ENCODE measurements at places on chromosomes 6 and 20.

DNA sequence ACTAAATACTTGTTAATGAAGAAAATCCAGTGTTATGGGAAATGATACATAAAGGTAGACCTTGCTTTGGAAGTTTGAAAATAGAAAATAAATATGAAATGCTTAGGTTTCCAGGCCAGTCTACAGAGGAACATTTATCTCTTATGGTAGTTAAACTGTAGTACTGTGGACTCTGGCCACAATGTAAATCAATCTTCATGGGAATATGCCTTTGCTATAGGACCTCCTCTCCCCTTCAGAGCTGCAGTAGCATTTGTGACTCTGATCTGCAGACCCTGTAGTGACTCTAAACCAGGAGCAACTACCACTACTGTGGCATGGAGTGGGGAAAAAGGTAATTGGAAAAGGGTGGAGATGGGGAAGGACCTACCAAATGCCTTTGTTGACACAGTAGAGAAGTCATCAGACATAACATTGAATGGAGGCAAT, 4.5 kb downstream of the HSPA1A start:
- DNase-seq: no peak

DNA sequence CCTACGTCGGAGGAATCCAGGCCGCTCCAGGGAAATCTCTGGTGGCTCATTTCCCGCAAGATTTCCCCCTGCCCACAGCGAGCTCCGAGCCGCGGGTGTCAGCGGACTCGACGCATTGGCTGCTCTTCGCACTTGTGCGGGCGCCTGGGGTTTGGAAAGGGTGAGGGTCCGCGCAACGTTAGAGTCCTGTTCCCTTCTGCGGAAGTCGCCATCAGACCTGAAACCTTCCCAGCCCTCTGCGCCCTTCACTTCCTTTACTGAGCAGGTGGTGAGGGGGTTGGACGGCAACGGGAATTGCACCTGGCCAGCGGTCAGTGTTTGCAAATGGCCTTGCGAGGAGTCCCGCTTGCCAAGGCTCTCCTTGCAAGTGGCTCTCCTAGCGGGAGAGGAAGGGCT, 8.4 kb downstream of the PAX1 start:
- DNase-seq: no peak

DNA sequence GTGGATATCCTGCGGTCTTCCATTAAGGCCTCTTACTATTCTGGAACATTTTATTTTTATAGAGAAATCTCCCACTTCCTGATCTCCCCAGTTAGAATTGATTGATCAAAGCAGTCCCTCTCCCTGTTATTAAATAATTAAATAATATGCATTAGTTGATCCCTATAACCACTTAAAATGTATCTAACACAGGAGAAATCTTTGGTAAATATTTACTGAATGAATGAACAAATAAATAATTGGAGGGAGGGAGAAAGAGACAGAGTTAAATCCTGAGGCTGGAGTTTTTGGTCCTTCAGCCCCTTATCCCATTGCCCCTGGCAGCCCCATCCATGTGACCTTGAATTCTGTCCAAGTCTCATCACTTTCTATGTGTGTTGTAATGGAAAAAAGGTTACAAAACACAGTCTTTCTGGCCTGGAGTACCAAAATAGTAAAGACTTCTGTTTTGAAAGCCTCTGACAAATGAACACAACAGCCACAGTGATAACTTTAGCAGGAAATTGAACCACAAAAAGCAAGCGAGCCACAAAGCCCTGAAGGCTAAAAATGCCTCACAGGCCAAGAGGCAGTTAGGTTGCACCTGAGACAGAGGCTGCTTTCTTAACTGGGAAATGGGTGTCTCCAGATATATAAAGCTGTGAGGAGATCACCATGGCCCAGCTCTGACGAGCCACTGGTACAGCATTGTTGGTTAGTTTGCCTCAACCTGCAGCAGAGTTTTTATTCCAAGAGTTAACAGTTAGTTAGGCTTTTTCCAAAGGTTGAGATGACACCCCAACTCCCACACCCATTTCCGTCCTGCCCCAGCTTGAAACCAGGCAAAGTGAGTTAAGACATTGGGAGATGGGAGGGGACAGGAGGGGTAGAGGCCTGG, 11.3 kb downstream of the NT5E start:
- no peak for DNase-seq

DNA sequence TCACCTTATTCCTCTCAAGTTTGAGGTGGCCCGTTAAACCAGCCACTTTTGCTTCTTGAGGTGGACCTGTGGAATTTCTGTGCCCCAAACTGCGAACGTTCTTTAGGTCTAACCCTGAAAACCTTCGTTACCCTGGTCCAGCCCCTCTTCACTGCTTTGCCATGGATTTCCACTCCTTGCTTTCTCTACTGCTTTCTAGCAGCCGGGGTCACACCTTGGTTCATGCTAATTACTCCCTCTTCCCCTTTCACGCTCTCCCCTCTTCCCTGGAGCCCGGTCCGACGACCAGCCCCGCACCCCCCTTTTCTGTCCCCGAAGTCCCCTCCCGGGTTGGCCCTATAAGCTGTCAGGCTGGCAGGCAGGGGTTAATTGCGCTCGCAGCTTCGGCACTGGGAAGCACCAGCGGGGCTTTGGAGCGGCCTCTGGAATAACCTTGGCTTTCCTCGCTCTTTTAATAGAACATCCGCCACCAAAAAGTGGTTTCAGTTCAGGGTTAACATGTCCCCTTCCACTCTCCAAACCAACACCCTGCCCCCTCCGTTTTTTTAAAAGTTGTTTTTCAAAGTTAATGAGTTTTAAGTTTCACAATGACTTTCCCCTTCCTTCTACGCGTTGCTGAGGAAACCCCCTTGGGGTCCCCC, 1.4 kb upstream of the HIVEP1 start:
- DNase-seq: peak; percentile 91

DNA sequence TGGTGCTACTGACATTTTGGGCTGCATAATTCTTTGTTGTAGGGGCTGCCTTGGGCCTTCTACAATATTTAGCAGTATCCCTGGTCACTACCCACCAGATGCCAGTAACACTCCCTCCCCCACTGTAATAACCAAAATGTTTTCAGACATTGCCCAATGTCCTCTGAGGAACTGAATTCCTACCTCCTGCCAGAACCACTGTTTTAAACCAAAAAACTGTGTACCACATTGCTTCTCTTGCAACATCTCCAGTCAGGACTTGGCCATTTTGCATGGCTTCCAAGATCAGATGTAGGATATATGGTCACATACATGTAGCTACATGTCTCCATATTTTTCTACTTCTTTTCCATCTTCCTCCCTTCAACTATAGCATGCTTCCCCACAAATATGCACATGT, 97.4 kb upstream of the IFNGR1 start:
- no peak for DNase-seq

DNA sequence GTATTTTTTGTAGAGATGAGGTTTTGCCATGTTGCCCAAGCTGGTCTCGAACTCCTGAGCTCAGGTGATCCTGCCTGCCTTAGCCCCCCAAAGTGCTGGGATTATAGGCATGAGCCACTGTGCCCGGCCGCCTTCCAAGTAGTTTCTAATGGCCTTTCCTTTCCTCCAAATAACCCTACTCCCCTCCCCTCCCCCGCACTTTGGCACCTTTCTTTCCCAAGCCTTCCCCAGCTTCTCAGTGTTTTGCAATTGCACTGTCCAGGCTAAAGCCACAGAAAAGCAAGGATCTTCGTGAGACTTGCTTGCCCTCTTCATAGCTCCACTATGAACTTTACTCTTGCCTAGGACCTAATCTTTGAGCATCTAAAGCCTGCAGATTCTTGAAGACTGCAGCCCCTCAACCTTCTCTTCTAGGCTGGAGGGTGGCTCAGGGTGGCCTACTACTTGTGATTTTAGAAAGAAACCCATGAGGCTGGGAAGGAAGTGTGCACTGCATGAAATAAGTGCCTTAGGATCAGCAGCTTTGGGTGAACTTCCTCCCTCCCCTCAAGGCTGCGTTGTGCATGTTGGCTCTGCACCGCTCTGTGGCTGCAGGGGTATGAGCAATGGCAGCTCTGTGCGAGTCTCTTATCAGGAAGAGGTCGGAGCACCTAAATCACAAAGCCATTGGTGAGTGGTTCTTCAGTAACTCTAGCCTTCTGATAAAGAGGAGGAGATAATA, 152.4 kb upstream of the SNX9 start:
- DNase-seq: no peak

DNA sequence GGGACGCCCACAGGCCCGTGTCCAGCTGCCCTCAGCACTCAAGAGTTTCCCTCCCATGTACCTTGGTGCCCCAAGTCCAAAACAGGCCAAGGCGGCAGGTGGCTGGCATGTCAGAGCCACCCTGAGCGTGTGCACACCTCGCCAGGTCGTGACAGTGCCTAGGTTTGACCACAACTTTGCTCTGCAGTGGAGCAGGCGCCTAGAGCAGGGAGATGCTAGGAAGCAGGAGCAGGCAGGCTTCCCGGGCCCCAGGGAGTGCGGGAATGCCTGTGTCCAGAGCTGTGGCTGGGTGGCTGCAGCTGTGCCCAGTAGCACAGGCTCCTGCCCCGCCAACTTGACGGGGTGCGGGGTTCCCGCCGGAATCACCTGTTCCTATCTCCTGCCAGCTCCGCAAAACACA, 380.8 kb upstream of the IMPG1 start:
- DNase-seq: no peak

DNA sequence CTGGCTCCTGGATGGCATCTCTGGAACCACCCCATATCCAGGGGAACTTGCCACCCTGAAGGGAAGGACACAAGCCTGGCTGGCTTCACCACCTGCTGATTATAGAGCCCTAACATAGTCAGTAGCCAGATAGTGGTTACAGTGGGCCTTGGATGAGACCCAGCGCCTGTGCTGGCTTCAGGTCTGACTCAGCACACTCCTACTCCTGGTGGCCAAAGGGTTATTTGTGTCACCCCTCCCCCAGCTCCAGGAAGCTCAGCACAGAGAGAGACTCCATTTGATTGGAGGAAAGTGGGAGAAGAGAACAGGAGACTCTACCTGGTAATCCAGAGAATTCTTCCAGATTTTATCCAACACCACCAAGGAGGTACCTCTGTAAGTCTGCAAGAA, 12.8 kb downstream of the SNX14 start:
- DNase-seq: peak; percentile 27

DNA sequence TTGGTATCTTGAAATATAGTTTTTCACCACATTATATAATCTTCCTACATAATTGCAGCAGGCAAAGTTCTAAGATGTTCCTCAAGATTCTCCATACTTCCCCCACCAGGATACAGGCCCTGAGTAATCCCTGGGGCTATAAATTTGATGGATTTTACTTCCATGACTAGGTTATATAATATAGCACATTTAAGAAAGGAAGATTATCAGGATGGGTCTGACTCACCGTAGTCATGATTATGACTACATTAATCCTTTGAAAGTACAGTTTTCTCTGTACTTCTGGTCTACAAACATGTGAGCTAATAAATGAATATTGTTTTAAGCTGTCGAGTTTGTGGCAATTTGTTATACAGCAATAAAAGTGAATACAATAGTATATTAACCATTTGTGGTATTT, 122.5 kb downstream of the MACROD2 start:
- no peak for DNase-seq

DNA sequence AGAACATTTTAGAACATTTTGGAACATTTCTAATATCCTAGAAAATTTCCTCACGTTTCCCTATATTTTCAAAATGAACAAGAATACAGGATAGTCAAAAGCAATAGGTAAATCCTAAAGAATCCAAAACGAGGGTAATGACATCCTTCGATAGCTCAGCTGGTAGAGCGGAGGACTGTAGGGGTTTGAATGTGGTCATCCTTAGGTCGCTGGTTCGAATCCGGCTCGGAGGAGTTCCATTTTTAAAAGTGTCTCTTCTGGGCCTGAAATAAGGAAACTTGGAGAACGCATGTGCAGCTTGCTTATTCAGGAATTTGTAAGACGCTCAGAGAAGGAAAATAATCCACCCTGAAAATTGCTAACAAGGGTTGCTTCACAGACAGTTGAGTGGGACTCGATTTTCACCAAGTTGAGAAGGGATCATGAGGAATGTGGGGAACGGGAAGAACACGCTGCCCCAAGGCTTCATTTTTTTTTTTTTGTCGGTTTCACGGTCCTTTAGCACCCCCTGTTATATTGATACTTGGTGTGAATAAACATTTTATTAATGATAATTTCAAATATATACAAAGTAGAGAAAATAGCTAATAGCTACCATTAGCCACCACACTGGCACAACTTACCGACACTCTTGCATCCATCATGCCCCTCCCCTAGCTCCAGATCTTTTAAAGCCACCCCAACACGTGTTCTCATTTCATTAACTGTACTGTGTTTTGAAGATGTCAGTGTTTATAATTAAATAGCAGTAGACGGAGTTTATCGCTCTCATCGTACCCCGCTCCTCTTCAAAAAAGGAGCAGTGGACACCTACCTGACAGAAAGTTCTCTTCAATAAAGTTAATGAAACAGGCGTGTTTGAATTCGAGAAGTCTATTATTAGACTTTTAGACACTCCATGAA, 1.8 kb upstream of the ABT1 start:
- DNase-seq: peak; percentile 22

- no peak for DNase-seq
Measured at GRCh38 chr6:107292715-107293271, 166.6 kb downstream of the PDSS2 start.

DNA sequence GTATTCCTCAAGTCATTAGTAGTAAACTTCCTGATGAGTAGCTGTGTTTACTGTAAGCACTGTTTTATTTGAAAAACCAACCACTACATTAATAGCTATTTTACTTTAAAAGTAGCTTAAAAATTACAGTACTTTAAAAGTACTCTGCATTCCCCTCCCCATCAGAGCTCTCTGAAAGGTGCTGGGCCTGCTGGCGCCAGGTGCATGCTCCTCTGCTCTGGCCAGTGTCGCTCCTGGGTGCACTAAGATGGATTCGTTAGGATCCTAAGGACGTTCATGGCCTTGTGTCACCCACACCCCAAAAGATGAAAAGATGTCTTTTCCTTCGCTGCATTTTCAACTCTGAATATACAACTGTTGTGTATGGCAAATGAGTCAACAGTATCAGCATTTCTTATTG, 43.9 kb upstream of the KIF25 start:
- no peak for DNase-seq

DNA sequence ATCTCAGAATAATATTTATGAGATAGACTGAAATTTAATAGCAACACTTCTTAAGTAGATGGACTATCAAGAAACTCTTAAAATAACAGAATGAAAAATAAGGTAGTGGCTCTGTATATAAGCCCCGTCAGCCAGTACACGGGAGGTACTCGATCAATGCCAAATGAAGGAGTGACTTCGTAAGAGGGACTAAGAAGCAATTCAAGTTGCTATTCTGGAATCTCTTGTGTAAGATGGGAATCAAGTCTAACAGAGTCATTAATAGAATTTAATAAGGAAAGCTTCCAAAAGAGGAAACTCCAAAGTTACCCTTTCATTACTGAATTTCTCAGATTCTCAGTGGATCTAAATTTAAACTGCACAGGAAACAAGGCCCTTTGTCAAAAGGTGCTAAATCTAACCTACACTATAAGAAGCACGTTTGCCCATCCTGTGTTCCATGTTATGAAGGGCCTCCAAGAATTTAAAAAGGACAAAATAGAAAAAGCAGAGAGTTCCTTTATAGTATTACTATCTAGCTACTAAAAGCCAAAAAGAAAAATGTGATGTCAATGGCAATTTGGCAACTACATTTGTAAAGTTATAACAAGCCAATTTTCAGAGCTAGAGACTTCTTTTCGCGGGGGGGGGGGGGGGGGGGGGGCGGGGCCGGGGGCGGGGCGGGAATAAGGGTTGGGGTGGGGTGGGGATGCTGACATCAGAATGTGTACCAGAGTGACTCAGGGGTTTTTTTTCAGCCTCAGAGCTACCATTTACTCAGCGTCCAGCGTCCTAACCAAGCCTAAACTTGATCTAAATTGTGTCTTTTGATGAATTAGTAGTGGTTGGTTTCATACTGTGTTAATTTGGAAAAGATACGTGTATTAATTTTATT, 200.6 kb downstream of the GMPR start:
- DNase-seq: peak; percentile 11

All from DMS53 (cell line).